ENCODE measurements at places on chromosomes 7 and 10.

DNA sequence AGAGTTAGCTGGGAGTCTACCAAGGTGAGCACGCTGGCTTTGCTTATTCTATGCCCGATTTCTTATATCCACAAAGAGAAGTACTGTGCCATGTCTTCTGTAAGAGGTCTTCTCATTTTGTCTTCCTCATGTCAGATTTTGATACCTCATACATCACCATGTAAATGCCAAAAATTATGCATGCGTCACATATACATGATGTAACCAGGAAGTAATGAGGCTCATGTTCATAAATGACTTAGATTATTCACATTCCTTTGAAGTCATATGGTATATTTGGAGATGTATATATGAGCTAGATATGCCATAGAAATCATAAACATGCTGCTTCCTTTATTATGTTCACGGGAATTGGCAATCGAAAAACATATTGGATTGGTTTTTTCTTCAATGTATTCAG, 97.7 kb upstream of the CELF2 start:
- DNase-seq = no peak

GRCh38 chr10:88080213-88080612, 216.8 kb downstream of the PTEN start:
- DNase-seq = peak; percentile 64

DNA sequence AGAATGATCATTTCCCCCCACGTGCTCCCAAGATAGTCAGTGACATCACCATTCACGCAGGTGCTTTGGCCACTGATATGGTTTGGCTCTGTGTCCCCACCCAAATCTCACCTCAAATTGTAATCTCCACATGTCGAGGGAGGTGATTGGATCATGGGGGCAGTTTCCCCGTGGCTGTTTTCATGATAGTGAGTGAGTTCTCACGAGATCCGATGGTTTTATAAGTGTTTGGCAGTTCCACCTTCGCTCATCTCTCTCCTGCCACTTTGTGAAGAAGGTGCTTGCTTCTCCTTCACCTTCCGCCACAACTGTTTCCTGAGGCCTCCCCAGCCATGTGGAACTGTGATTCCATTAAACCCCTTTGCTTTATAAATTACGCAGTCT, 205.4 kb upstream of the SH2B2 start:
- no peak for DNase-seq

DNA sequence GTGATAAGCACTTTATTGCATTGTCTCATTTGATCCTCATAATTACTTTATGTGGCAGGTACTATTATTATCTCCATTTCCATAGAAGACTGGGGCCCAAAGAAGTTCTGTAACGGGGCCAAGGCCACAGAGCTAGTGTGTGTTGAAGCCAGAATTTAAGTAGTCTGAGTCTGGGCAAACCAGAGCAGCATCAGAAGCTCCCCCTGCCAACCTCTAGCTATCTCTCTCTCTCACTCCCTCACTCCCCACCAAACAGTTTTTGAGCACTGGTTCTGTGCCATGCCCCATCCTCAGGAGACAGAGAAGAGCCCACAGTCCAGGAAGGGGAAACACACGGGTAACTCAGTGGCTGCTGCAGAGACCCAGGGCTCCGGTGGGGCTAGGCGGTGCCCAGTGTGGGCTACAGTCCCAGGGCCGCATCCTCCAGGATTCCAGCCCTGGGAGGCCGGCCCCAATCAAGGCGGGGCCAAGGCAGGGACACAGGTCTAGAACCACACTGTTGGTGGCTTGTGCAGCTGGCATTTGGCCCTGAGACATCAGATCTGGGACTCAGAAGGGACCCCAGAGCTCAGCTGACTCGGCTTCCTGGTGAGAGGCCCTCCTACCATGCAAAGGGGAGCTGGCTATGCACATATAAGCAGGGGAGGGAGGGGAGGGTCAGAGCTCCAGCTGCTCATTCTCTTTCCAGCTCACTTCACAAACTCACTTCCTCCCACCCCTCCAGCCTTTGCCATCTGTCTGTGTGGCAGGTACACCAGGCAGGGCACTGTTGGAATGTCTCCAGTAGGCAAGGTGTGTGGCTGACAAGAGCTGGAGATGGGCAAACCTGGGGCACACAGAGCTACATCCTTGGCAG, 34.4 kb downstream of the COL13A1 start:
- no peak for DNase-seq

GRCh38 chr7:39527296-39527695, 38.9 kb upstream of the YAE1 start:
- no peak for DNase-seq

- peak; percentile 33 for DNase-seq
Measured at GRCh38 chr10:34526758-34527730, 288.1 kb downstream of the PARD3 start.

GRCh38 chr7:38318803-38319416, 45.5 kb upstream of the TARP start:
- no peak for DNase-seq

- no peak for DNase-seq
Measured at GRCh38 chr10:70131560-70131937, 1.1 kb downstream of the AIFM2 start.

- DNase-seq = no peak
Measured at GRCh38 chr7:10756981-10757380, 216.7 kb upstream of the PHF14 start.

DNA sequence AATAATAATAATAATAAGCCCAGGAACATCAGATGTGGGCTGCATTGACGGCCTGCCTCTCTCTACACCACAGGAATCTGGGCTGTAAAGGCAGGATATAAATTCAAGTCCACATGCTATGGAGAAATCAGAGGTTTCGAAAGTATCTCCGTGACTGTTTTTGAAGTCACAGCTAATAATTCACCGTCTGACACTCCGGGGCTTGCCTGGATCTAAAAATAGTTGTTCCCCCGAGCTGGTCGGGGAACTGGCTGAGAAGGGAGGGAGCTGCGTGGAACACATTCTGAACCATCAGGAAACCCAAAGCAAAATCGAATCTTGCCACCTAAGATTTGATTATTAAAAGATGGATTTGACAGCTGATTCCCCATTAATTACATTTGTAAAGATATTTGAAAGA, 35.4 kb downstream of the KLF6 start:
- no peak for DNase-seq

GRCh38 chr10:3395041-3395440, 222.5 kb upstream of the PITRM1 start:
- no peak for DNase-seq

GRCh38 chr7:144477348-144477747, 73.9 kb upstream of the NOBOX start:
- no peak for DNase-seq

- DNase-seq = no peak
Measured at GRCh38 chr7:2115760-2116447, 116.8 kb downstream of the MAD1L1 start.

- no peak for DNase-seq
Measured at GRCh38 chr10:88073682-88074081, 210.3 kb downstream of the PTEN start.

DNA sequence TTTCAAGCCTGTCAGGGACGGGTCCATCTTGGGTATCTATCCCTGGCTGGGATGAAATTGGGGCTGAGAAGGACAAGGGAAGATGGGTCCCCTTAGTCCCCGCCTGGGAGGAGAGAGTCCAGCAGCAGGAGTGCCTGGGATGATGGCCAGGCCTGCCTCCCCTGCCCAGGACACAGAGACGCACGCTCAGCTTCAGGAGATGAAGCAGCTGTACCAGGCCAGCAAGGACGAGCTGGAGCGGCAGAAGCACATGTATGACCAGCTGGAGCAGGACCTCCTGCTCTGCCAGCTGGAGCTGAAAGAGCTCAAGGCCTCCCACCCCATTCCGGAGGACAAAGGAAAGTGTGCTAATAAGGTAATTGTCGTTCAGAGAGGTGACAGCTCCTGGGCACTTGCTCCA, 15.4 kb downstream of the CCDC136 start:
- DNase-seq = no peak

- no peak for DNase-seq
Measured at GRCh38 chr7:125529249-125529648, 599.6 kb upstream of the POT1 start.

DNA sequence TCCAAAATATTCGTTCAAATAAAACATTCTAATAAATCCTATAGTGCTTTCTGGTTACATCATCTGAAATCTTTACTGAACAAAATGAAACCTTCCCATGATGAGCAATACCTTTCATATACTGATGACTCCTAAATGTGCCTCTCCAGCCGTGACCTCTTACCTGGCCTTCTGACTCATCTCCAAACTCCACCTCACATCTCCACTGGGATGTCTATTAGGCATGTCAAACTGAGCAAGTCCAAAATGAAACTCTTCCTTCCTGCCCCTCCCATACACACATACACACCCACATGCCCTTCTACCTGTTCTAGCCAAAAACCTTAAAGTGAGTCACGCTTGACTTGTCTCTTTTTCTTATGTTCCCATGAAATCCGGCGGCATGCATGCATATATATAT, 22.9 kb downstream of the GSAP start:
- peak; percentile 72 for DNase-seq

- DNase-seq = no peak
Measured at GRCh38 chr10:113739577-113739976, 11.9 kb upstream of the PLEKHS1 start.

DNA sequence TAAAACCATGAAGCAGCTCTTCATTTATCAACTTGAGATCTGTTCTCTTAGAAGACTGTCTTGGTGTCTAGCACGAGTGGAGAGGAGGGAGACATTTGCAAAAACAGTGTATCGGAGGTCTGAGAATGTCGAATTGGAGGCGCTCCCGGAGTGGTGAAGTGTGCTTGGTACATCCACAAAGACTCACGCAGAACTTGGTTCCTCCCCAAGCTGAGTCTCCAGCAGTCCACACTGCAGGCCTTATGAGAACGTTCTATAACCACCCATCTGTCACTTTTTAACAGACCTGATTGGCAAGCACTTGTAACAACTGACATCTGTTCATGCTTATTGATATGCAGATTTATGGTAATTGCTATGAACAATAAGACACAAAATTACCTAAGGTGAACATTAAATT, 261.6 kb downstream of the CELF2 start:
- no peak for DNase-seq

GRCh38 chr10:75720157-75720556, 288.7 kb downstream of the LRMDA start:
- DNase-seq = no peak

DNA sequence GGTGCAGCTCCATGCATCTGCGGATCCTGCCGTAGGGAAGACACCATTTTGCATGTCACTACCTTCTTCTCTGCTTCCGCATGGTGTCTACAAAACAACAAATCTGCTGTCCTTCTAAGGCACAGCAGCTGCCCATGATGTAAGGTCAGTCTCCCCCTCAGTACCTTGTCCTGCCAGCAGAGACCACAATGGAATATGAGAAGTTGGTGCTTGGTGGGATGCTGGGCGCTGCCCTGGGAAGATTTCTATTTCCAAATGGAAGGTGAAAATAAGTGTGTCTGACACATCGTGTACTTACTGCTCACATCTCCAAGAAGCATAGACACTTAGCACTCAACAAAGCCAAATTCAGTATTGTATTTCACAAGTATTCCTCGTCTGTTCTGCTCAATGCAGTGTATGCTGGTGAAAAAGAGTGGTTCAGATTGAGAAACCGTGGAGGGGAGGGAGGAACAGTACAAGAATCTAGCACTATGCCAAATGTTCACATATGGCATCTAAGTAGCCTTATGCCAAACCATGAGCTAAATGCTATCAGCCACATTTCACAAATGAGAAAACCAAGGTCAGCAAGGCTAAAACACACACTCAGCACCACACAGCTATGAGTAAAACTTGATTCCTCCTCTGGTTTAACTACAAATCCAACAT, 95.0 kb downstream of the GRB10 start:
- no peak for DNase-seq

DNA sequence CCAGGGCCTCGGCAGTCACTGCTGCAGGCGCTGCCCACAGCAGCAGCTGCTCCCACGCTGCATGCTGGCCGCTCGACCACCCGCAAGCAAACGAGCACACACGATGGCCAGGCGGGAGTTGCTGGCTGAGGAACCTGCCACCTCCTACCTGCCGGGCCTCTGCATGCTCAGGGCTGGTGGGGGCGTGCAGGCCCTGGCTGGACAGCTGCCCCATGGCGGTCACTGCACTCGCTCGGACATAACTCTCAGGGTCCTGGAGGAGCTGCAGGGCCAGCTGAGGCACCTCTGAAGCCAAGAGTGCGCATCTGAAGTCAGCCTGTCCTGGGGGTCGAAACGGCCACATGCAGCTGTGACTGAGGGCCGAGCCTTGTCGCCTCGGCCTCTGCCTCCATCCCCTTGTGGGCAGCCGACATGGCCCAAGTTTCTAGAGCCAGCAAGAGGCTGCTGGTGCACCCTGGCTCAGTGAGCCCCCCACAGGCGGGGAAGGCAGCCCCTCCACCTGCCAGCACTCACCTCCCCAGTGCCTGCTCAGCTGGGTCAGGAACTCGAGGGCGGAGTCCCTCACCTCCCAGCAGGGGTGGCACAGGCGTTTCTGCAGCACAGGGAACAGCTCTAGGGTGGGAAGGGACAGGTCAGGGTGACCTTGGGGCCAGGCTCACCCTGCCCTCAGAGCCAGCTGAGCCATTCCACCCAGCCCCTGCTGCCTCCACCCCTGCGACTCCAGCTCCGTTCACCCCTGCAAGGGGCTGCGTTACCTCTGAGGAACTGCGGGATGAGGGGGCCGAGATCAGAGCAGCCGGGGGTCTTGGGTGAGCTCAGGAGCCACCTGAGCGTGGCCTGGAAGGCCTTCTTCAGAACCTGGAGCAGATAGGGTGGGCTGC, 16.1 kb downstream of the BRAT1 start:
- DNase-seq = no peak

- no peak for DNase-seq
Measured at GRCh38 chr10:33328253-33328652, 6.2 kb downstream of the NRP1 start.

GRCh38 chr10:131129544-131129943, 182.0 kb downstream of the TCERG1L start:
- DNase-seq = no peak

DNA sequence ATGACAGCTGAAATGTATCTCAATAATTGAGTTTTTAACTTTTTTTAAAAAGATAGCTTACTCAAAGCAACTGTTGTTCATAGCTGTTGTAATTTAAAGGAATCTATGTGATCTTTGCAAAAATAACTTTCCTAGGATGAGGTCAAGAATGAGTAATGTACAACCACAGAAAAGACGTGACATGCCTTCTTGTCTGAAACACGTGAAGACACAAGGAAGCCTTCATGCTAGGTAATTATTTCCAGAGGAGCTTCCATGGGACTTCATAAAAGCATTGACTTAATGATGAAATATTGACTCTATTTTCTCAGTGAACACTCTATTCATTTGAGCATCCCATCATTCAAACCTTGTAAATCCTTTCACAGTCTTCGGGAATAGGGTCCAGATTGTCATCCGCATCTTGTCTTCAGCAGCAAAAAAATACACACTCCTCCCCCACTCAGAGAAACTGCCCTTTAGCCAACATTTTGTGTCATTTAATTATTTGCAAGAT, 528.0 kb downstream of the NRG3 start:
- DNase-seq = no peak

DNA sequence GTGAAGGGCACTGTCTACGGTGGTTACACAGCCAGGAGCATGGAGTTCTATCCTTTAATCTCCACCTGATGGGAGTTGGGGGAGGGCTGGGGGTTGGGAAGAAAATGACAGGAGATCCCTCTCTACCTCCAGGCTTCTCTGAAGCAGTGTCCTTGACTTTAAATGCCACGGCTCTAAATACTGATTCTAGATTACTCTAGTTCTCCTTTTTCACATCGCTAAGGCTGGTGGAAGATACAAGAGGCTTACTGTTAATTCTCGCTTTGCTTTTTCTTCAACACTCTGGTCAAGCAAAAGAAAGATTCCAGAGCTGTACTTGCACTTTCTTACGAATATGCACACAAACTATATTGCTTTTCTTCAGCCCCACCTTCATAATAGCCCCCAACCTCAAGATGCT, 30.5 kb downstream of the ARL3 start:
- DNase-seq = no peak
